ENCODE measurements at places on chromosomes 5 and 9.

- DNase-seq = no peak
Observed at GRCh38 chr5:110903966-110904365, 165.2 kb downstream of the SLC25A46 start.

DNA sequence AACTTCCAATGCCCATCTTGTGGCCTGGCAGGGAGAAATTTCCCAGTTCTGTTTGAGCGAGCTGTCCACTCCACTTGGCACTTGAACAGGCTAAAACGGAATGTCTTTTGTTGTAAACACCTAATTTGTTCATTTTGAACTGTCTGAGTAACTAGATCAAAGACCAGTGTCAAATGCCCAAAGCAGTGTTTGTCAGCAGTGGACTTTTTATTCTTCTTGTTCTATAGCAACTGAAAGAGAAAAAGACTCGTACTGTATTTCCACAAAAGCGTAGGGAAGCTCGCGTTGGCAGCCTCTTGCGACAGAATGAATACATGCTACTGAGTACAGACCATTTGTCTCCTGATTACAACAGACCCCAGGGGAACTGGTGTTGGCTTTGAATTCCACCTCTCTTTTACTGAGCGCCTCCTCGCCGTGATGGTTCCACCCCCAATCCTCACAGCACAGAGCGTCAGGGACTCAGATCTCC lies 601.8 kb upstream of the ZNF608 start:
- DNase-seq = no peak

DNA sequence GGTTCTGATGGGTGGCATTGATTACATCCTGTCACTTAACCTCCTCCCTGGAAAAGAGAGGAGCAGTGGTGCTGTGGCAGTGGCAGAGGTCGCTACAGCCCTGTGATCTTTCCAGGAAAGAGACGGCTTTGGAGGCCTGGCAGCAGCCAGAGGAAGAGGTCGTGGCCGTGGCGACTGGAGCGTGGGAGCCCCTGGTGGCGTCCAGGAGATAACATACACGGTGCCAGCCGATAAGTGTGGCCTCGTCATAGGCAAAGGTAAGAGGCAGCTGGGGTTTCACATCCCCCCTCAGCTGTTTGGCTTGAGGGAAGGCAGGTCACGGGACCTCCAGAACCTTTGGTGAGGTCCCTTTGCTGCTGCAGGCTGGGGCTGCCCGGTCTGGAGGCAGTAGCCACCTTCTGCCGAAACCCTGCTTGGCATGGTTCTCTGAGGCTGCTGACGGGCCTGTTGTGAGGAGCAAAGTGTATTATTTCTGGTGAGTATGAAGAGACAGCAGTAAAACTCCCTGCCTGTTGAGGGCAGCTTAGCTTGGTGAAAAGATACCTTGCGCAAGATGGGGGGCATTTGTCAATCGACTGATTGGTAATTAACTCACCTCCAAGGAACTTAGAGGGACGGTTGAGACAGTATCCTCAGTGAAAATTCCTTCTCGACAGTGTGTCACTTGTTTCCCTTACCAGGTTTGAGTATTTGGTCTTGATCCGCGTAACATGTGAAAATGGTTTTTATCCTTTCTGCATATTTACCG lies 38.0 kb upstream of the PRDM12 start:
- no peak for DNase-seq

DNA sequence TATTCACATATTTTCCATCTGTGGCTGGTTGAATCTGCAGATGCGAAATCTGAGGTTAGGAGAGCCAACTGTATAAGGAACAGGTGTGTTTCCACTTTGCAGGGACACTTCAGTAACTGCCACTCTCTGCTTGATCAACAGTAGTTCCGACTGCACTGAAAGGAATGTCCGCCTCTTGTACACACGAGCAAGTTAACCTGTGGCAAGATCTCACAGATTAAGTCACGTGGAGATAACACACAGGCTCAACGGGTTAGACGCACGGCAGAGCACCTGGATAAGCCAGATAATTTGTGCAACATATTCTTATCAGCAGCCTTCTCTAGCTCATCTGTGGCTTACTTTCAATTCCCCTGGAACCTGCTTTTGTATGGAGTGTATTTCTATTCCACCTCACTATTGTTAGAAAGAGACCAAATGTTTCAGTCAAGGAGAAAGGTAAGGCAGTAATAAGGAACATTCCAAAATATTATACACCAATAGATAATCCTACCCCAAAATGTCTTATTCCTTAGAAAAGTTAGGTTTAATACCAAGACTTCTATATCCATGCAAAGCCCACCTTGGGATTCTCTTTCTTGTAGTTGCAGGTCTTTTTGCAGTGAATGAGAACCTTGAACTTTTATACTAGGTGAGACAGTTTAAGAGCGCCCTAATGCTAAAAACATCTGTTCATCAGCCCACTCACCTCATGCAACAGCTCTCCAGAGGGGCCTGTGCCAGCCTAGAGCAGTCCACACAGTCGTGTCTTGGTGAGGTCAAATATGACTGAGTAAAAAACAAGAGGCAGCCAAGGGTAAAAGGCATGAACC lies 6.5 kb upstream of the C9 start:
- no peak for DNase-seq

DNA sequence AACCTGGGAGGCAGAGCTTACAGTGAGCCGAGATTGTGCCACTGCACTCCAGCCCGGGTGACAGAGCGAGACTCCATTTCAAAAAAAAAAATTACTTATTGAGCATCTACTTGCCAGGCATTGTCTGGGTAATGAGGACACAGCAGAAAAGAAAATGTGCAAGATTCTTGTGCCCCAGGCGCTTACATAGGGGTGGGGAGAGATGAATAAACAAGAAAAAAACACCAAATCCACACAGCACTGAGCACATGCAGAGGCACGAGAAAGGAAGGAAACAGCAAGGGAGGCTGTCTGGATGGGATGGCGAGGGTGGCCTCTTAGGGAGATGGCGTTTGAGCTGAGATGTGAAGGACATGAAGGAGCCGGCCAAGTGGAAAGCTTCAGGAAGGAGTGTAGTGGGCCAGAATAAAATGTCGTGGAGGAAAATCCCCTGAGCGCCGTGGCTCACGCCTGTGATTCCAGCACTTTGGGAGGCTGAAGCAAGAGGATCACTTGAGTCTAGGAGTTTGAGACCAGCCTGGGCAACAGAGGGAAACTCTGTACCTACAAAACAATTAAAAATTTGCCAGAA lies 13.9 kb downstream of the DYNC2I2 start:
- no peak for DNase-seq

DNA sequence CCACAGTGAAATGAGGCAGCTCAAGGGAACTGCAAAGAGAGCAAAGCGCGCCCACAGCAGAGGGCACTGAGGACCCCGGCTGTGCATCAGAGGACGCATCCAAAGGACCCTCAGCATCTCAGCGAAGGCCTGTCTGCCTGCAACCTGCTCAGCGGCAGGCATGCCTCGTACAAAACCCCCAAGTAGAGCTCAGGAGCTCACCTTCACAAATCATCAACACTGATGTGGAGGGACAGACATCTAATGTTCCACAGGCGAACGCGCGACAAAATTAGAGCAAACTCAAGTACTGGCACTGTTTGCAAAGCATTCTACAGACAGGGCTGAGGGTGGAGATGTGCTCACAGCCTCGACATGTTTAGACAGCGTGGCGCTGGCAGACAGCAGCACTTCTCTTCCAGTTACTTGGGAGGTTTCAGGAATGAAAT lies 81.0 kb downstream of the DCP2 start:
- no peak for DNase-seq

DNA sequence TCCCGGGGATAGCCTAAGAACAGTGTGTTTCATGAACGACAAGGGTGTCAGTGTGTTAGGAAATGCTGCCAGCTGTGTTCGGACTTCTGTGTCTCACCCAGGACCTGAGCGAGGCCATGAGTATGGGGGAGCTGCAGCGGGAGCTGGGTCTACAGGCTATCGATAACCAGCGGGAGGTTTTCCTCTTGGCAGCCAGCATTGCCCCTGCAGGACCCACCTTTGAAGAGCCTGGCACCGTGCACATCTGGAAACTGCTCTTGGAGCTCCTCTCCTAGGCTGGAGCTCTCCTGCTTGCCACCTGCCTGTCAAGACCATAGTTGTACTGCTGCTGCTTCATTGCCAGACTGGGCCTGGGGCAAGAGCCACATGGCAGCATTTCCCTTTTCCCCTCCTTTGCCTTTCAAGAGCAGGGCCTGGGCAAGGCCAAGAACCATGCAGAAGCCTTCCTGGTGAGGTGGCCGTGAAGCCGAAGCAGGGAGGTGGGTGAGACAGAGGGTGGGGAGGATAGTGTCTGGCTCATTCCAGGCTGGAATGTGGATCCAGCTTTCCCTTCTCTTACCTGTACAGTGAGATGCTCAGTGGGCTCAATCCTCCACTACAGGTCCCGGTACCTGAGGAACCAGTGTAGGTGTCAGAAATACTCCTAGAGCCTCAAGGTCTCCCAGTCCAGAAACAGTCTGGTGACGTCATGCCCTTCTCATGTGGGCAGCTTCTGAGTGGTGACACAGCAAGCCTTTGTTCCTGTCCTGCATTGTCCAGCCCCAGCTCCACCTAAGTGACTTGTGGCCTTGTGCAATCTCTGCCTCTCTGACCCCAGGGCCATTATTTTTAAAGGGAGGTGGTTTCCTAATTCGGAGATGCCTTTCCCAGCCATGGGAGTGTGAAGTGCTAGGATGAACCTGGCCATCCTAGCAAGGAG lies 6.6 kb downstream of the ARL10 start:
- DNase-seq = no peak

- DNase-seq = no peak
Observed at GRCh38 chr5:82129723-82130285, 148.3 kb downstream of the RPS23 start.

DNA sequence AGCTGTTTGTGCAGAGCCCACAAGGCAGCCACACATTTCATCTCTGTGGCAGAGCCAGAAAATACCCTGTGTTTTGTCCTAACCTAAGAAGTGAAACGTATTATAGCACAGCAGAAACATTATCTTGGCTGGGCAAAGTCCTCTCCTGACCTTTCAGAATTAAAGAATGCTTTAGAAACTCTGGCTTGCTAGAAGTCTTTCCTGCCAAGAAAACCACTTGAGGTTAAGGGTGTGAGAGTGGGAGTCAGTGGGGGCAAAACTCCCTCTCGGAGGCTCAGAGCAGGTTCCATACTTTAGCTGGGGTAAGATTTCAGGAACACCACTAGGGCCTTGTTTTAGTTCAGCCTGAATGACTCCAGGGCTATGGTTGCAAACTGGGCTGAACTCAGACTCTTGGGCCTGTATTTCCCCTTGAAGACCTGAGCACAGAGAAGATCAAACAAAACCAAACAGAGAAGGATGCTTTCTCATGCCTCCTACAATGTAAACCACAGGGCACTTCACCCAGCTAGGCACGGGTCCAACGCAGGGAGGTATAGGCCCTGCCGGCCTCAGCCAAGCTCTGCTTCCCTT lies 48.0 kb downstream of the ZNF366 start:
- no peak for DNase-seq

- DNase-seq = no peak
Observed at GRCh38 chr5:132807163-132807838, 5.8 kb upstream of the SOWAHA start.

GRCh38 chr5:180575571-180575970 lies 15.7 kb downstream of the SCGB3A1 start:
- DNase-seq = no peak

- no peak for DNase-seq
Observed at GRCh38 chr9:38621434-38622287, 1.3 kb upstream of the ANKRD18A start.

GRCh38 chr5:14267991-14268708 lies 125.0 kb downstream of the TRIO start:
- peak; percentile 54 for DNase-seq

DNA sequence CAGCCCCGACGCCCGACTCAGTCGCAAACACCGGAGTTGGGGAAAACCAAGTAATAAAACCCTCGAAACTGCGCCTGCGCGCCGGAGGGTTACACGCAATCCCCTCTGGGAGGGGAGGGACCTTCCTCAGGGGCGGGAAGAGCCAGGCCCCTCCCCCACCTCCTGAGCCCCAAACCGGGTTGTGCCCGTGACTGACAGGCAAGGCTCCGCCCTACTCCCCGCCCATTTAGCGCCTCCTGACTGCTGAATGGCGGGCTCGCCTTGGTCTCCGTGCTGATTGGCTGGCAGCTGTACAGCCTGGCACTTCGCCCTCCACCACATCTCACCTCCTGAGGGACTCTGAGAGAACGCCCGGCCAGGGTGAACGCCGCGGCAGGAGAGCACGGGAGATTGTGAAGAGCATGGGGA lies at the start of gene PRDM9:
TSS of gene PRDM9 (plus strand) at position 332 of the 408 bp plus-strand sequence. CDS start 1,425 bp downstream, outside the sequence.
- no peak for DNase-seq

- no peak for DNase-seq
Observed at GRCh38 chr5:74294231-74294705, 346.3 kb downstream of the ENC1 start.

DNA sequence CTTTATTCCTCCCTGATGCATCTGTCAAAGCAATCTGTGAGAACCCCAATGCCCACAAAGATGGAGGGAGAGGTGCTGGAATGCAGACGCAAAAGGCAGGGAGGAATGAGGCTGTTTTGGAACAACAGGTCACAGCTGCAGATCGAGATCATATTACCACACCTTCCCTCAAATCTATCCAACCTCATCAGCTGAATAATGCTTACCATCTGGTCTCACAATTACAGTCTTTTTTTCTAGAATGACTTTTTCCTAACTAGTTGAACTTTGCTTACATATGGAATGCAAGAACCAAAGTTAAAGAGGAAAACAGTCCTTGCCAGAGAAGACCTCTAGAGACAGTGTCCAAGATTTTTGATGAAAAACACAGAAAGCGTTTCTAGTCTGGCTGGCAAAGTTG lies 158.1 kb downstream of the LPAR1 start:
- DNase-seq = no peak

DNA sequence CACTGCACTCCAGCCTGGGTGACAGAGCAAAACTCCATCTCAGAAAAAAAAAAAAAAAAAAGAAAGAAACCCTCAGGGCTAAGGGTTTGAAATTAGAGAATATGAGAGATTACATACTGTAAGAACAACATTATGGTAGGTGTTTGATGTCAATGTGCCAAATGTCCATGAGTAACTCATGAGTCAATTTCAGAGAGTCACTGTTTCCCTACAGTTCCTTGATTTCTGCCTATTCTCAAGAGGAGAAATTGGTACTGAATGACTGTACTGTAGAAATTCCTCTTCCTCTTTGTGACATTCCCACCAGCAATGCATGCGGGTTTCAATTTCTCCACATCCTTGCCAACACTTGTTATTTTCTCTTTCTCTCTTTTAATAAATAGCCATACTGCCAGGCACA lies 35.2 kb downstream of the MARVELD2 start:
- DNase-seq = peak; percentile 64

GRCh38 chr9:134275375-134275774 lies 50.9 kb upstream of the RXRA start:
- DNase-seq = no peak

- no peak for DNase-seq
Observed at GRCh38 chr5:39495227-39495626, 70.4 kb upstream of the DAB2 start.

- no peak for DNase-seq
Observed at GRCh38 chr5:167525004-167525403, 766.4 kb upstream of the WWC1 start.

Measured in amniotic stem cell (primary cell).